ENCODE measurements at places on chromosomes 11 and 22.

DNA sequence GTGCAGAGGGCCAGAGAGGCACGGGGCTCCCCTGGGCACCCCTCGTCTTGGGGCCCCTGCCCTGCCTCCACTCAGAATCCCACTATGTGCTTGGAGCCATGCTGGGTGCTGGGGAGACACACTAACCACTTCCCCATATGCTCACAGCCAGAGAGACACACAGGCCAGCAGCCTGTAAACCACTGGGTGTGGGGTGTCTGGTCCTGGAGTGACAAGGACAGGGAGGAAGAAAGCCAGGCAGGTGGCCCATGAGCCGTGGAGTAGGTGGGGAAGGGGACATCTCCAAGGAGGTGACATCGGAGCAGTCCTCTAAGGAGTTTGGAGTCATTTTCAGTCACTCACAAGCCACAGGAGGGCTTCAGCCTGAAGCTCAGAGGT is 58.9 kb downstream of the CDKN1C start:
- no peak for DNase-seq

GRCh38 chr11:126548581-126549550 is 193.4 kb downstream of the ST3GAL4 start:
- no peak for DNase-seq

DNA sequence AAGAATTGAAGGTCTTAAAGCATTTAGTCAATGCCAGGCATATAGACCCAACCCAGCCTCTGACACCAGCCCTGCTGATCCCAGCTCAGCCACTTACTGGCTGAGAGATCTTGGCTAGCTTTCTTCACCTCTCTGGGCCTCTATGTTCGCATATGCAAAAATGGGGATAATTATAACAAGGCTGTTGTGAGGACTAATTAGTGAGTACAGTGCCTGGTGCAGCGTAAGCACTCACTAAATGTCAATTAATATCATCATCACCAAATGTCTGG is 10.5 kb downstream of the CHST1 start:
- DNase-seq: no peak

DNA sequence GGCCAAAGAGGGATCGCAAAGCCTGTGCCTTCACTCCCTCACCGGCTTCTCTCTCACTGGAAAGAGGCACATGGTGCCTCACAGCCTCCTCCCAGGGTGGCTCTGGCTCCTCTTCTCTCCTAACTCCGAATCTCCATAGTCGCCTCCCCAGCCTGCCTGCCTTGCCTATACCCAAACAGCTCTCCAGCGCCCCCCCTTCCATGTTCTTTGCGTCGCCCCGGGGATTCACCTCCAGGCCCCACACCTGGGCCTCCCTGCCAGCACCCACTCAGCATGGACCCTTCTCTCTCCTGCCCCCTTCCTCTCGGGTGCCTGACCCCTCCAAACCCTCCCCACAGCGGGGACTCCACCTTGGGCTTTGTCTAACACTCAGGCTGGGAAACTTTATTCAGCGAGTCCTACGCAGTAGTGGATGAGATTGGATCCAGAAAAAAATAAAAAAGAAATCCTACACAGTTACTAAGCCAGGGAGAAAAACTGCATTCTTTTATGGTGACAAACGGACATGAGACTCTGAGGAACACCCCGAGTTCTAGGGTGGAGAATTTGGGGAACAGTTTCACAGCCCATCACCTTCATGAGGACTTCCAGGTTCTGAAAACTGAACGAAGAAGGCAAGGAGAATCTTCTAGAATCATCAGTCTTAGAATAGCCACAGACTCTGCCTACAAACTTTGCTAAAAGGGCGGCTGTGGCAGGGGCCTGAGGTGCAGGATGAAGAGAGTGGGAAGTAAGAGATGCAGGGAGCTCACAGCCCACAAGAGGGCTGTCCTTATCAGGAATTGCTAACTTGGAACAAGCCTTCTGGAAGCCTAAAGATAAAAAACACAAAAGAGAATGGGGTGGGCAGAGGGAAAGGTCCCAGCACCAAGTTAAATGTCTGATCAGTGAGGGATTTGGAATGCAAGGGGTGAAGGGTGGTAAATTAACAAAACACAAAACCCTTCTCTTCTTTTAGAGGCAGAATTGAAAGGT is 5.3 kb downstream of the PPM1F start:
- DNase-seq: no peak

GRCh38 chr11:11856638-11857037 is 14.9 kb downstream of the USP47 start:
- no peak for DNase-seq

DNA sequence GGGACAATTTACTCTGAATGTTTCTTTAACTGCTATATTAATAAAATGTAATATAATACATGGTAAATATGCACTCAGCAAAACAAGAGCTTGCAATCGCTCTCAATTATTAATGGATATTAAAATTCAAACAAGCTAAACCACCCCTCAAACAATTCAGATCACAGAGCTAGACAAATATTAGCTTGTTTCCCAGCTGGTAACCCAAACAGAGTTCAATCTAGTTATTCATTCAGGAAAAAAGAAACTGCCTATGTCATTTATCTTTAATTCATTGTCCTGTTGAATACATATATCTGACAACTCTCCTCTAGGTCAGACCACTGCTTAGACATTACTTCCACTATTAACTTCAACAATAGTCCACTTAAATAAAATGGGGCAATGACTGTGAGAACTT is 78.7 kb downstream of the SERGEF start:
- no peak for DNase-seq

DNA sequence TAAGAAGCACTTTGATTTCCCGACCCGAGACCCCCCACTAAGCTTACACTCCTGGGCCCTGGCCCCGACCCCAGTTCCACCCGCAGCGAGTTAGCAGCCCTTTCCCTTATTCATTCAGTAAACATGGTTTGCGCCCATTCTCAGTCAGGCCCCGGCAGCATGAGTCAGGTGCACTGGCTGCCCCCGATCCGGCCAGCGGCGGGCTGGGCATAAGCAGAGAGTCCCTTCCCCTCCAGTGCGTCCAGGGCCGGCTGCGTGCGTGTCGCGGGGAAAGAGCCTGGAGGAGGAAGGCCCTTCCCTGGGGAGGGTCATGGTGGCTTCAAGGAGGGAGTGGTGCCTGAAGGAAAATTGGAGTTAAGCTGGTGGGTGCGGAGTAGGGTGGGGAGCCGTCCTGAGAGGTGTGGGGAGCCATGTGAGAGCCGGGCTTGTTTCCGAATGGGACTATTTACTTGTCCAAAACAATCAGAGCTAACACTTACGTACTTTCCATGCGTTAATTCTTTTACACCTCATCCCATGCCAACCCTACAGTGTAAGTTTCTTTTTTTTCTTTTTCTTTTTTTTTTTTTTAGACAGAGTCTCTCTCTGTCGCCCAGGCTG is 657 bp downstream of the IGHMBP2 start:
- peak; percentile 65 for DNase-seq

DNA sequence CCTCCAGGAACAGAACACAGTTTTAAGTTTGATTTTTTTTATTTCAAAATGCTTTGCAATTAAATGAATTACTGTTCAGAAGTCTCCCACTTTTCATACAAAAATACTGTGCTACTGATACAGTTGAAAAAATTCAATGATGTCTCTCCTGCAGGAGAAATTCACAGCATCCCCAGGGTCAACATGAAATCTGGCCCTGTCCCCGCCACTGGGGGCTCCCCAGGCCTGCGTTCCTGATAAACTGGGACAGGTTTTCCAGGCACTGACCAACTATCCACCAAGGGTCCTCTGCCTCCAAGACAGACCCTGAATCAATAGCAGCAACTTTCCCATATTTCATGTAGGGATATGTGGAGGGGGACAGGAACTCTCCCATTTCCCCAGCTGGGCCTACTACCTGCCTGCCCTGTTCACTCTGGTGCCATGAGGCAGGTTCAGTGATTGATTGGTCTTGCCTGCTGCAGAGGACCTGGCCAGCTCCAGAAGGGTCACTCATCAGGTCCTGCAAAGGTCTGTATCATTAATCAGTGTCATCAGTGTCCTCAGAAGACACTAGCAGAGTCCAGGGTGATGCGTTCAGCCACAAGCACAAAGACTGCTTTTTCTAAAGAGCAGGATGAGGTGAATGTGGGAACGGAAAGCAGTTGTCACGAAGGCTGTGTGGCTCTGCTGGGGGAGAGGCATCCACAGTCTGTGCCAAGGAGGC is 43.4 kb downstream of the PISD start:
- no peak for DNase-seq

- no peak for DNase-seq
These were observed 11.2 kb upstream of the MIAT start for GRCh38 chr22:26646158-26646557.

DNA sequence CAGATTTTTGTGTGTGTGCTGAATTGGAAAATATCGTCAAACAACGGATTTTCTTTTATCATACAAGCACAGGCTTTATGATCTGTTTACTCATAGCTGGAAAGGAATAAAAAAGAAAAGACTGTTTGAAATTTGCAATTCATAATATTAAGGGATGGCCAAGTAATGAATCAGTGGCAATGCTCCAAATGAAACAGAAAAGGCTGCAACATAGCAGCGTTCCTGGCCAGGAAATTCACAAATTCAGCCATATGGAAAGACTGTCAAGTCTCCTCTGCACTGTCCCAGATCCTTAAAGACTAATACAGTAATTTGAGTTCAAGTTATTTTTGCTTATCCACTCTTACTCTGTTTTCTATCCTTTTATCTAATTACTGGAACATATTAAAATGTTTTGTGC is 98.2 kb downstream of the MSANTD4 start:
- DNase-seq: no peak

GRCh38 chr22:43236411-43237166 is 49.7 kb upstream of the TTLL12 start:
- no peak for DNase-seq

GRCh38 chr22:49366437-49366836 is 461.2 kb downstream of the BRD1 start:
- DNase-seq: no peak

- no peak for DNase-seq
These were observed 9.3 kb downstream of the VPS26B start for GRCh38 chr11:134233729-134234179.

- no peak for DNase-seq
These were observed 53.6 kb upstream of the KIRREL3 start for GRCh38 chr11:127054153-127054552.

DNA sequence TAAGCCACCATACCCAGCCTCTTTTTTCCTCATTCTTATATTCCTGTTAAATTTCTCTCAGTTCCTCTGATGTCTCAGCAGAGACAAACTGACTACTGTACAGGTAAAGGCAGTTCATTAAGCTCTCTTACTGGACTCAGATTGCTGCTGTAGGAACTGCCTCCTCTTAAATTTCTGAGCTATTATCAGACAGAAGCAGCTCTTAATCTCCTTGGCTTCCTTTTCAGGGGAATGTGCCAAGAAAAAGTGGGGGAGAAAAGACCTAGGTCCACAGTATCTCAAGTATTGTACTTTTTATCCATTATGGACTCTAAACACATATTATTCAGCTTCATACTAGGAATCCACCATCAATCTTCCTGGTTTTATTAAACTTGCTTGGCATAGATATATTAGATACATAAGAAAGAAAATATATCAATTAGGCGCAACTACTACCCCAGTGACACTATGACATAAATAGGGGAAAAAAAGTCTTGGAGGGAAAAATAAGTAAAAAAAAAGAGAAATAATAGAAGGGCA is 26.1 kb downstream of the MRTFA start:
- no peak for DNase-seq

- no peak for DNase-seq
These were observed 261.4 kb upstream of the ISX start for GRCh38 chr22:34804604-34805003.

DNA sequence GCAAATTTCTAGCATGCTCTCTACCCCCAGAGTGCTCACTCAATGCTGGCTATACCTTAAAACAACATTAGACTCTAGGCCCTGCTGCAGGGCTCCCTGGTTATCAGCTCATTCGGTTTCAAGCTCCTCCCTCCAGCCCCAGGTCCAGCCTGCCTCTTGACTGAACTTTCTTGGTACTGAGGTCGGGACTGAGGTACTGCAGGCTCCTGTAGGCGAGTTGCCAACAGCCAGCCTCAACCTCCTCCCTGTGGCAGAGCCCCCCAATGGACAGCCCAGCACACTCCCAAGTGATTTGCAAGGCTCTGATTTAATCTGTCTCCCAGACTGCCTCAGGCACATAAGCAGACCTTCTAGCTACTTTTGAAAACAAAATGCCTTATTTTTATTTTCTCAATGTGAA is 73.6 kb upstream of the EIF3M start:
- no peak for DNase-seq

DNA sequence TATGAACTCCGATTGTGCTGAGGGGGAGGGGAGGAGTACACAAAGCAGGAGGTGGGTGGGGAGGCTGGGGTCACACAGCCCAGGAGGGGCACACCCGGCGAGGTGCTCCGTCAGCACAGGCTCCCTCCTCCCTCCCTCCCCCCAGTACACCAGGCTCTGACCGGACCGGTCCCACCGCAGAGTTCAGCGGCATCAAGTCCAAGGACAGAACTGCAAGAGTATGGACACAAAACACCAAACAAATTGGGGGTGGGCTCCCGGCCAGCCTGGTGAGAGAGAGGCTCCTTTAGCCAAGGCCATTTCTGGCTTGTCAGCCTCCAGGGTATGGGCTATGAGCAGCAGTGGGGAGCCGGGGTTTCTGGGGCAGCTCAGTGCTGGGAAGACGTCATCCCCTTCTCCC is 68.3 kb downstream of the ST3GAL4 start:
- no peak for DNase-seq

GRCh38 chr11:94801866-94802460 is 33.8 kb downstream of the AMOTL1 start:
- no peak for DNase-seq

DNA sequence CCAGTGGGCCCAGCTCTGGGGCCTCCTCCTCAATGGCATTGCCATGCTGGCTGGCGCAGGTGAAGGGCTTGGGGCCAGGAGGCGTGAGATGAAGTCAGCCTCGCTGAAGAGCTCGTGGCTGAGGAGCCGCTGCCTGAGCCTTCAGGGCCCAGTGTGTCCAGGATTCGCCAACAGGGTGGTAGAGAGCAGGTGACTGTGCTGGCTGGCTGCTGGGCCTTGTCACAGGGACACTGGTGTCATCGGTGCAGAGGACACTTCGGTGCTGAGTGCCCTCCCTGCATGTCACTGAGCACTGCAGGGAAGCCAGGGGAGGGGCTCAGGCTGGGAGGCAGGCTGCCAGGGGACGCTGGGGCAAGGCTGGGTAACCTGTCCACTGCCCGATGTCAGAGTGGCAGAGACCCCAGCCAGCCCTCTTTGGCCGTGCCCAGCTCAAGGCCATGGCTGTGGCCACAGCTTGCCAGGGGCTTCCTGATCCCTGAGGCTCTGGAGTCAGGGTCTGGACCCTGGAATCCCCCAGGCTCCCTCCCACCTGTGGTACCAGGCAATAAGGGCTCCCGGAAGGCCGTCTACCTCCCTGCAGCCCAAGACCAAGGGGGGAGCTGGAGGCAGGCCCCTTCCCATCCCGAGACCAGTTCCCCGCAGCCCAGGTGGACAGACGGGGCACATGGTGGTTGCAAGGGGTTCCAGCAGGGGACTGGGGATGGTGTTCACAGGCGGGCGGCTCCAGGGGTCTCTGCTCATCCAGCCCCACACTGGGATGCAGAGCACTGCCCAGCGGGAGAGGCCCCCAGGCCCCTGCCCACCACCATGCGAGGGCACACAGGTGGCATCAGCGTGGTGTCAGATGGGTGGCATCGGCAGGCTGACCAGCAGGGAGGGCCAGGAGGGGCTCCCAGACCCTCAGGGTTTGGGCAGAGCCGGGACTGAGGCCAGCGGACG is 63.9 kb downstream of the ARFGAP3 start:
- no peak for DNase-seq
